CD4-positive, alpha-beta T cell (primary cell): ENCODE measurements at places on chromosomes 7 and 10.

- DNase-seq: no peak
Measured at GRCh38 chr10:52897162-52897561, 124.6 kb upstream of the MBL2 start.

DNA sequence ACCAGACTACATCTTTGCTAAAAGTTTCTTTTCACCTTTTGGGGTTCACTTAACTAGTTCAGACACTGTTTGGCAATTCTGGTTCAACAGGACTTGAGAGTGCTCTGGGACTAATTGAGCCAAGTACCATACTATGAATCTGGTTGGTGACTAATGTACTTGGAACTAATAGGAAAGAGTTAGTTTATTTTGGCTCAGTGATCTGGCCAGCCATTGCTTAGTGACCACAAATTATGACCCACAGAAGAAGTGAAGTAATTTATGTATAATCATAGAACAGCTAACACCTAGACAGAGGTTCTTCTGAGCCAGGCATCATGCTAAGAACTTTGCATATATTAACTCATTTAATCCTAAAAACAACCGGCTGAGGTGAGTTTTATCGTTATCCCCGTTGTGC is 126.5 kb upstream of the JCAD start:
- DNase-seq: no peak

- DNase-seq: no peak
Measured at GRCh38 chr7:84712374-84713121, 474.3 kb downstream of the SEMA3D start.

DNA sequence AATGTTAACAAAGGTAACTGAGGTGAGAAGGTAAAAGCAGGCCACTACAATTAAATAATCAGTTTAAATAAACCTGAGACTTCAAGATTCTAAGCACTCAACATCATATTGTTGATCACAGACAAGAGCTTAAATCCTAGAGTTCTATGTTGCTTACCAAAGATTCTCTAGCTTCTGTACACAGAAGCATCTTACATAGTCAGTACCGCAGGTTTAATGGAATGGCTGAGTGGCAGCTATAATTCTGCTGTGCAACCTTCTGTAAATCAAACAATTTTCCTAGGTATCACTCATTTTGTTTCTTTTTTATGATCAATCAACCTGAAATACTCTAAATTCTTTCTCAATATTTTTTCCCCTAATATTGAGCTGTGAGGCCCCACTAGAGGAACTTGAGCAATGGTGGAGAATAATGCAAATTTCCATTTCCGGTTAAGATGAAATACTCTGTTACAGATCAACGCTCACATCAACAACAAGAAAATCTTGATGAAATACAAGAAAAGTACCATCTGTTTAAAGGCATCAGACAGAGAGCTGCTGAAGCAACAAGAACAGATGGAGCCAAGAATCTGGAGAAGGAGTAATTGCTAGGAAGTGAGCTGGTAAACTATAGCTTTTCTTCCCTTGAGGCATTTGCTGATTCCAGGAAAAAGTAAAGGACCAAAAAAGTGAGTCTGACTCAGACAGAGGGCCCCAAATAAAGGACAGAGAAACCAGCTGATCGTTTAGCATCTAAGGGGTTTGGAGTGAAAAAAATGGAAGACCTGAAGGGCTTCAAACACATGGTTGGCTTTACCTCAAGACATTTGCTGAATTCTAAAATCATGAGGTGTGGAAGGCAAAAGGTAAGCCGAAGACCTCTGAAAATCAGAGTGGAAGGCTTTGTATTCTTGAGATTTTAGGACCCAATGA is 22.6 kb downstream of the PNPLA8 start:
- DNase-seq: no peak
